AML-193 (cell line): ENCODE measurements at places on chromosomes 12 and 14.

- no peak for DNase-seq
Observed at GRCh38 chr14:92973798-92974372, 50.9 kb downstream of the CHGA start.

GRCh38 chr14:72736786-72737559 is 156.9 kb downstream of the DPF3 start:
- DNase-seq = no peak

GRCh38 chr14:33679461-33680225 is 271.2 kb downstream of the EGLN3 start:
- DNase-seq = no peak

GRCh38 chr12:21221778-21222177 is 90.8 kb downstream of the SLCO1B1 start:
- no peak for DNase-seq

DNA sequence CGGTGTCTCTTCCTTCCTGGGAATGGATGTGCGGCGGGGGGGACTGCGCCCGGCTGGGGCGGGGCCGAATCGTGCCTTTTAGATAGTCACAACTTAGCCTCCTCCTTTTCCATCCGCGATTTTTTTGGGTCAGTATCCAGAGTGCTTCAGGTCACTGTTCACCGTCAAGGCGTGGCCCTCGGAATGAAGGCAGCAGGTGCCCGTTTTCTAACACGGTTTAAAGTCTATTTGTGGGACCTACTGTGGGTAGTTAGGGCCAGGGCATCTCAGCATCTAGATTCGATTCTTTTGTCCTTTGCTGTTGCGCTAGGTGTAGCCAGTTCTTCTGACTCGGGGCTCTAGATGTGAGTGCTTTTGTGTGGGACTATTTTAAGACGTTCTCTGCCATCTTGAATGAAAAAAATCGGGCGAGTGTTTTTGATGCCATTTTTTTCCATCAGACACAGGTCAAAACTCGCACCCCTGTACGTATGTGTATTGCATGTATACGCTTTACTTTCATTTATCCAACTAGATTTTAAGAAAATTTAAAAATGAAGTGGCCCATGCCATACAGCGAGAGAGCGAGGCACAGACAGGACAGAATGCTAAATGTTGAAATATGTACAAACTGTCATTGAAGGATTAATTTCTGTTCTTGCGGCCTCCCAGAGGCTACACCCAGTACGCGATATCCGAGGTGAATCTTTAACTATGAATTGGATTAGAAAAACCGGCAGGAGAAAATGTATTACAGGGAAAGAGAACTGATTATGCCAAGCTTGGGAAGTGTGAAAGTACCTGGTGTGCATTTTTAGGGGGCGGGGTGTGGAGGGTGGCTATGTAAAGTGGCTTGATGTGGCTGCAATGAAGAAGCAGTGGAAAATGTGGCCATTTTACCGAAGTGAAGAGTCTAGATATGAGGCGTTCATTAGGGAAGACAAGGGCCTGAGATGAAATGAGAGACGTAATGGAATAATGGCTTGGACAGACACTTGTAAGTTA is 835 bp downstream of the VEZT start:
- DNase-seq = peak; percentile 28

DNA sequence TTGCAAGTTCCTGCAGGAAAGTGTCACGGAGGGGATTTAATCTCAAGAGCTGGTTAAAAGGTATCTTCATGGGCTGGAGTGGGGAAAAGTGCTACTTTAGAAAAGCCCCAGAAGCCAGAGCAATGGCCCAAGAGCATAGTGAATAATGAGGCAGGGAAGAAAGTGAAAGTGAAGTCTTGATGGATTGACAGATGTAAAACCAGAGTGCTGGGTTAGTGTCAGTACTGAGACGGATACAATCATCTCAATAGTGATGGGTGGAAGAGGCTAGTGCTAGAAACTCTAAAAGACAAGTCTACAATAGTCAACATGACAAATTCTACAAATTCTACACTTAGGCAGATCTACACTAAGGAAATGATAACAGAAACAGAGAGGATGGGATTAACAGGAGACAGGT is 68.1 kb downstream of the CIT start:
- no peak for DNase-seq

DNA sequence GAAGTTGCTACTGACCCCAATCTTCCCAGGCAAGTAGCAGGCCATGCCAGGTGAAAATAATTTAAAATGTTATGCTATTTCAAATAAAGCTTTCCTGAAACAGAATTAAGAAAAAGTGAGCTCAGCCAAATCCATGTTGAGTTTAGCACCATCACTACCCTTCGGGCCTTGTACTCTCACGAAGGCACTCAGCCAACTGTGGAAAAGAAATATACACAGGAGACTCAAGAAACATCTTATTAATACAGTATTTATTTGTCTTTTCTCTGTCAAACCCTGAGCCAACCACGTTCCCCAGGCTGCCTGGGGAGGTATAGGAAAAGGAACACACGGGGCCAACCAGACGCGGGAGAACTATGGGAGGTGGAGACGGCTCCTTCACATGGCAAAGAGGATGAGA is 10.9 kb downstream of the ATP5MC2 start:
- DNase-seq = no peak

GRCh38 chr12:129938089-129938488 is 34.3 kb upstream of the TMEM132D start:
- DNase-seq = no peak

DNA sequence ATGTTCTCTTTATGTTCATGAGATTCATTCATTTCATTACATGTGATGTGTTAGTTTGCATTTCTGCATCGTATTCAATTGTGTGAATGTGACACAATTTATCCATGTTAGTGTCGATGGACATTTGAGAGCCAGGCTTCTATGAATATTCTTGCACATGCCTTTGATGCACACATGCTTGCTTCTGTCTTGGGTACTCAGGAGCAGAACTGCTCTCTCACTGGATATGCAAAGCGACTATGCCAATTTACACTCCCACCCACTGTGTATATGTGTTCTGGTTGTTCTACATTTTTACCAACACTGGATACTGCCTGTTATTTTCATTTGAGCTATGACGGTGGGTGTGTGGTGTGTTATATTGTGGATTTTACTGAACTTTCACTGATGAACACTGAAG is 84.3 kb upstream of the GTF2A1 start:
- DNase-seq = no peak

DNA sequence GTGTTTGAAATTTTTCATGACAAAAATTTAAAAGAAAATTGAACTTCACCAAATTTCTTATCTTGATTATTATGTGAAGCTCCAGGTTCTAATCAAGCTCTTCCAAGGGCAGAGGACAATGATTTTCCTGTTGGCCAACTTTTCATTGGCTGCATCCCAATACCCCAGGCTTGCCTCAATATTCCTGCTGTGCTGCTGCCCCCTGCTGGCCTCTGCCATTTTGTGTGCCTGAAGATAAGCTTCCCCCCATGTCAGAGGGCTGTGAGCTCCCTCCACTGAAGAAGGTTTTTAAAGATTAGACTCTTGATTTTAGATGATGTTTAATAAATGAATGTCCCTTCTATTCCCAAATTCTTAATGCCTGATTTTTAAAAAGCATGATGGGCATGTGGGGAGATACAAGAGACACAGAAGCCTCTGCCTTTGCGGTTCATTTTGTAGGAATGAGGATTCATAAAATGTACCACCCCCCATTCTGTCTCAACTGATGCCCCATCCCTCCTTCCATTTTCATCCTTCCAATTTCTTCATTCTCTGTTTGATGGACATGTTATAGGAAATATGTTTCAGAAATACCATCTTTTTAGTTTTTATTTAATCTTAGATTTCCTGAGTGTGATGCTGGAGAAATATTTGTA is 76.7 kb upstream of the RGS6 start:
- peak; percentile 26 for DNase-seq

- DNase-seq = no peak
Observed at GRCh38 chr14:100446572-100446971, 123.4 kb downstream of the SLC25A47 start.

DNA sequence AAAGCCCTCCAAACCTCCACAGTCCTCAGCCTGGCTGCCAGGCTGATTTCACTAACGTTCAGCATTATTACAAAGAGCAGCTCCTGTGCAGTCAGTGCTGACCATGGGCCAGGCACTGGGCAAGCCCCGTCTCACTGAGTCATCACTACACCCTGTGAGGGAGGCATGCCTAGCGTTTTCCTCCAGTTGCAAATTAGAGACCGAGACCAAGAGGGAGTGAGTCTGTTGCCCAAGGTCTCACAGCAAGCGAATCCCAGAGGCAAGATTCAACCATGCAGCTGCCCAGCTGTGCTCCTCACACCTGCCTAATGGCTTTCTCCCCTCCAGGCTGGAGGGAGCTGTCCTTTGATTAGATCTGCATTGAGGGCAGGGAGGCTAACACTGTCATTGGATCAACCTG is 229.3 kb upstream of the LHX5 start:
- no peak for DNase-seq

GRCh38 chr12:49982246-49983087 is 9.7 kb downstream of the AQP6 start:
- DNase-seq = peak; percentile 13

DNA sequence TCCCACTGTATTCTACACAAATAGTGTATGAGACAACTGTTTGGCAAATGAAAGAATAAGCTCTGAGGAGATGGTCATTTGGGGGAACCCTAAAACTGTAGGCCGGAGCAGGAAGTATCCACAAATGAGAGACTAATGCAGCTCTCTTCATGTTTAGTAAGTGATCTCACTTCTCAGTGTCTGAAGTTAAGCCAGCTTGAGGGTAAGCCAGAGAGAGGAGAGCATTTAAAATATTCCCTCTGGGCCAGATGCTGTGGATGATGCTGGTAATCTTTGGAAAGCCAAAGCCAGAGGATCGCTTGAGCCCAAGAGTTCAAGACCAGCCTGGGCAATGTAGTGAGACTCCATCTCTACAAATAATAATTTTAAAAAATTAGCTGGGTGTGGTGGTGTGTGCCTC is 130.6 kb upstream of the SINHCAF start:
- DNase-seq = no peak

- no peak for DNase-seq
Observed at GRCh38 chr14:71752111-71752738, 180.0 kb upstream of the RGS6 start.

- no peak for DNase-seq
Observed at GRCh38 chr12:128795530-128796361, 28.0 kb downstream of the SLC15A4 start.

GRCh38 chr14:55129428-55130195 is 560 bp downstream of the LGALS3 start:
- no peak for DNase-seq

GRCh38 chr12:27899151-27899661 is 73.3 kb downstream of the PTHLH start:
- no peak for DNase-seq

DNA sequence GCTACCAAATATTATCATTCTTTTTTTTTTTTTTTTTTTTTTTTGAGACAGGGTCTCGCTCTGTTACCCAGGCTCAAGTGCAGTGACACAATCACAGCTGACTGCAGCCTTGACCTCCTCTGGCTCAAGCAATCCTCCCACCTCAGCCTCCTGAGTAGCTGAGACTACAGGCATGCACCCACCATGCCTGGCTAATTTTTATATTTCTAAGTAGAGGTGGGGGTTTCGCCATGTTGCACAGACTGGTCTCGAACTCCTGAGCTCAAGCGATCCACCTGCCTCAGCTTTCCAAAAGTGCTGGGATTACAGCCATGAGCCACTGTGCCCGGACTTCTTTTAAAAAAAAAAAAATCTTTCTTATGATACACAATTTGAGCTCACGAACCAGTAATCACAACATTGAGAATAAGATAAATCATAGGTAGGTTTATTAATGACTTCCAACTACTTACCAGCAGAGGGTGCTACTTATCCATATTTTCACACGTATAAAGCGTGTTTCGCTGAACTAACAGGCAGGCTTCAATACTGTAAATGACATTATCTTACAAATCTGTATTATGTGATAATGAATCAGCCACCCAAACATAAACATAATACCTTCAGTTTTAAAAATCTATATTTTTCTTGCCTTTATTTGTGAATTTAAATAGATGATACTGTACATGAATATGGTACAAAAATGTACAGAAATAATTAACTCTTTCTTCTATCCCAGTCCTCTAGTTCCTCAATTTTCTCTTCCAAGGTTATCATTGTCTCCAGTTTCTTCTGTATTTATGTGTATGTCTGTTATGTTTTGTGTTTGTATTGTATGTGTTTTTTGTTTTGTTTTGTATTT is 42.5 kb upstream of the BCAT1 start:
- peak; percentile 80 for DNase-seq

DNA sequence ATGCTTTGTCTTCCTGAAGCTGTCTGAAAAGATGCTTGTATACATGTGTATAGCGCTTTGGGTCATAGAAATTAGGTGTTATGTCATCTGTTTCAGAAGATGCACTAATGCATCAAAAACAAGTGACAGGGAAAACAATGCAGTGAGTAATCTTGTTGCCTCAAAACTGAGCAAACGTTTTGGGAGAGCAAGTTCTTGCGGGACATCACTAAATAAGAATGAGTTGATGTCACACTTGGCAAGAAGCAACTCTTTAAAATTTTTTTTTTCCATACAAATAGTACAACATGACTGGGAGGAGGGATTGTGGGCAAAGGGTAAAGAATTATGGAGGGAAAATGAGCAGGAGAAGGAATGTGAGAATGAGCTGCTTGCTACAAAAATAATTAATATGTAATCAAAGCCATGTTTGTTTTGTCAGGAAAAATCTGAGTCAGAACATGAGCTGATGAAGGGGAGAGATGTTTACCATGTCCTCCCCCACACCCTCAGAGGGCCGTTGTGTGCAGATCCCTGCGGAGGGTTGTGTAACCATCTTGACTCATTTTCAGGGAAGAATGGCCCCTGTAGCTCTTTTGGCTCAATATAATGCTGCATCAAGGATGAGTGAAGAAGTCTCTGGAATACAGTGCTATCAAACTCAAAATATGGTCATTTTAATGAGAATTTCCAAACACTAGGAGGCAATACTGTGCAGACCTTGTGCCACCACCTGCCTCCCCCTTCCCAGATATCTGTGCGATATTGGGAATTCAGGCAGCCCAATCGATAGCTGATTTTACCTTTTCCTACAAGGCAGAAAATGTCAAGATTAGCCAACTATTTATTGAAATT is 41.4 kb downstream of the BORCS5 start:
- no peak for DNase-seq

DNA sequence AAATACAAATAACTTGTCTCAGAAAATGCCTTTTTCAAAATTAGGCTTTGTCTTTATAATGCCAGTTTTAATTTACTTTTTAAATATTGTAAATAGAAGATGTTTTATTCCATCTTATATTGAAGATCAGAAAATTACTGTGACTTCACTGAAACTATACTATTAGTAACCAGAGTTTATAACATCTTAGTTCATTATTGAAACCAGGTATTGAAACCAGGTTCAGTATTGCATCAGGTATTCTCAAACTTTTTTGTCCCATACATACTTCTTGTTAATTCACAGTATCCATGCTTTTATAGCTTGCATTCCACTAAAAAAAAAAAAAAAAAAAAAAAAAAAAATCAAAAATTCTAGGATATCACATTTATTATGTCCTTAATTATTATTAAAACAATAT is 227.5 kb downstream of the GXYLT1 start:
- DNase-seq = no peak

DNA sequence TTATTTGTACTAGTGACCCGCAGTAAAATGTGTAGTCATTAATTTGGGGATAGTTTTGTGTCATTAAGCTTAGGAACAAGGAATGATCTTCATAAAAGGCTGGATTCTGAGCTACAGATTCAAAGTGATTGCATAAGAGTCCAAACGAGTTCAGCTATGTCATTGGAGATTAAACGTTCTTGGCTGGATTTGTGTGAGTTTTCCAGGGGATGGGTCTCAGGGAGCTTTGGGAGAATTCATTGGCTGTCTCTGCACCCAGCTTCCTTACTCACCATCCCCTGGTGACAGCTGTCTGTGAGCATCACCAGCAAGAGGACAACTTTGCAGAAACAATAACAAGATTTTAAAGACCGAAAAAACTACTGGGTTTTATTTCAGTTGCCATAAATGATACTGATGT is 130.4 kb downstream of the DAAM1 start:
- DNase-seq = no peak
